Stimulated activated CD4-positive, alpha-beta T cell treated with anti-CD3 and anti-CD28 coated beads, Interleukin-2, amount 100 ng/mL, for 48 hours (primary cell): ENCODE measurements at places on chromosomes 5 and 9.
A peak's percentile ranks its signal among the peaks of the same experiment; 100 is the strongest.

GRCh38 chr9:81588148-81588871 is 101.0 kb downstream of the TLE1 start:
- DNase-seq: no peak

- DNase-seq: no peak
Observed at GRCh38 chr5:169767938-169768337, 130.9 kb downstream of the DOCK2 start.

GRCh38 chr5:50990296-50990924 is 324.0 kb downstream of the PARP8 start:
- no peak for DNase-seq

DNA sequence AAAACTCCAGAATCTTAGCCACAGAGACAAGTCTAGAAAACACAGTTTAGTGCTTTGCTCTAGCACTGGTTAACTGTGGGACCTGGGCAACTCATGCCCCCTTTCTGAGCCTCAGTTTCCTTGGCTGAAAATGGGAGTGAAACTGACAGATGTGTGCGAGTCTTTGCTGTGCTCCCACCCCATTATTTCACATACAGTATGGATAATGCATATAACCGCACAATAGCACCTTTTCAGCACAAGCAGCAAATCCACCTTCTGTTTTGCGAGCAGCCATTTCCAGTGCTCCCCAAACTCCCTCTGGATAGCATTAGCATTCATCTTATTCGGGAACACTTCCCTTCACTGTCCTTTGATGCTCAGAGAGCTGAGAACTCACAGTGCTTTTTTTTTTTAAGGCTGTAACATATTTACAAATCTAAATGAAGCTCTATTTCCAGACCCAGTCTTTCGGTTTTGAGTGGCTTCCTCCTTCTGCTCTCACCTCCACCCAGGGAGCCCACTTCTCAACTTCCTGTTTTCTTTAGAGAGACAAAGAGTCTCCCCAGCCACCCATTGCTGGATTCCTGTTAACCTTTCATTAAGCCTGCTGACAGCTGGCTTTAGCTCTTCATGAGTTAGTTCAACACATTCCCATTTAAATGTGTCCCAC is 49.2 kb downstream of the TIMD4 start:
- DNase-seq: no peak

DNA sequence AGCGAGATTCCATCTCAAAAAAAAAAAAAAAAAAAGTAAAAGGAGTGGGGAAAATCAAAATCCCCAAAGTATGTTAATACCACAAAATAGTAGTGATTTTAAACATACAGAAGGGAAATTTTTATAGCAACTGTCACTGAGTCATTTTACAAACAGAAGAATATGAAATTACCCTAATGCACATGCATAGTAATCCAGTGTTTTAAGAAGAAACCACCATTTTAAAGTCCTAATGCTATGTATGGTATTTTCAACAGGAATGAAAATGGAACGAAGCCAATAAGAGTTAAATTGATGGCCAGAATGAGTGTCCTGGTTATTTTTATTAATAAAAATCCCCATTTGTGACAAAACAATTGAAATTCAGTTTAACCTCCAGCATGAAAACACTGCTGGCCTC is 26.7 kb upstream of the NXNL2 start:
- DNase-seq: no peak

GRCh38 chr9:78396087-78396486 is 99.2 kb downstream of the PSAT1 start:
- no peak for DNase-seq

DNA sequence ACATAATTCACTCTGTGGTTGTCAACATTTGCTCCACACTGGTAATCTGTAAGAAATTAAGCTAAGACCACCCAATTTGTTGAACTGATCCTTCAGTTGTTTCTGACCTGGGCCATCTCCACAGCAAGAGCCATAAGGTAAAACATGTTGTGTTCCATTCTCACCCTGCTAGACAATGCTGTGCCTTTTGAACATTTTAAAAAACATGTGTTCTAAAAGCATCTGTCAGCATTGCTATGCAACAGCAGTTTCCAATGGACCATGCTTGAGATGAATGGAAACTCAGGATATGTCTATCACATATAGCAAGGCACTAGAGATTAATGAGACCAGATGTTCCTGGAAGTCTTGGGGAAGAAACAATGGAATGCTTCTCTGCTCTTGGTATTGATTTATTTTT is 455.1 kb upstream of the RGMB start:
- no peak for DNase-seq

DNA sequence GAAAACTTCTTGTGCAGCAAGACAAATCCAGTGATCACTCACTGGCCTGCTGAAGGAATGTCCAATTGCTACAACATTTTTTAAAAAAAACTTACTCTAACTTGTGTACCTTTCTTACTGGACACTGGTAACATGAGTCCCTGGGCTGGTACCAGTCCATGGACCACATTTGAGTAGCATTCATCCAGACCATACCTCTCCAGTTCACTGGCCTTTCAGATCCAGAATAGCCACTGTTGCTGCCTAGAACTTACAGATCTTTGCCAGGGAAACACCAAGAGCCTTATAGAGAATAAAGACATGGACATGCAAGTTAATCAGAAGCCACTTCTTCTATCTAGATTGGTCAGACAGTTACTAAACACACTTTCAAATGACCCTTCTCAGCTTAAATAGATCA is 185.3 kb downstream of the TLE4 start:
- DNase-seq: no peak

- DNase-seq: no peak
Observed at GRCh38 chr9:89662718-89663613, 58.2 kb downstream of the GADD45G start.

GRCh38 chr5:66694036-66694435 is 97.8 kb downstream of the MAST4 start:
- DNase-seq: no peak

DNA sequence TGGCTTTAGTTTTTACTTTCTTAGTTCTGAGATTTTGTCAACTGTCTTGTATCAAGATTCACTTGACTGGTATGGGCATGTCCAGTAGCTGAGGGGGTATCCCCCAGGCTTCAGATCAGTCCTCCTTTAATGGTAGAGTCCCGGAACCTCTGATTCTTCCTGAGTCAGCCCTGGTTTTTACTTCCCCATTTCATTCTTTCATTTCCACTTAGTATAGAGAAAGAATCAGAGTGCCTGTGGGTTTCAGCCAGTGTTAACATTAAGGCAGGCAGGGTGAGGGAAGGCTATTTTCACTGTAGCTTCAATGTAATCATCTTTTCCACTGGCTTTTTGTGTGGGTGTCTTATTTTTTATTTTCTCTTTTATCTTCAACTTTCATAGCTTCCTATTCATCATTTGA is 8.3 kb upstream of the COMMD10 start:
- no peak for DNase-seq

- DNase-seq: no peak
Observed at GRCh38 chr9:98558575-98558974, 150.2 kb downstream of the GABBR2 start.

GRCh38 chr9:95027914-95028852 is 289.3 kb downstream of the FANCC start:
- DNase-seq: no peak

GRCh38 chr5:68007451-68007850 is 208.1 kb upstream of the PIK3R1 start:
- no peak for DNase-seq

- DNase-seq: no peak
Observed at GRCh38 chr9:92966518-92966800, 19.1 kb downstream of the FGD3 start.

DNA sequence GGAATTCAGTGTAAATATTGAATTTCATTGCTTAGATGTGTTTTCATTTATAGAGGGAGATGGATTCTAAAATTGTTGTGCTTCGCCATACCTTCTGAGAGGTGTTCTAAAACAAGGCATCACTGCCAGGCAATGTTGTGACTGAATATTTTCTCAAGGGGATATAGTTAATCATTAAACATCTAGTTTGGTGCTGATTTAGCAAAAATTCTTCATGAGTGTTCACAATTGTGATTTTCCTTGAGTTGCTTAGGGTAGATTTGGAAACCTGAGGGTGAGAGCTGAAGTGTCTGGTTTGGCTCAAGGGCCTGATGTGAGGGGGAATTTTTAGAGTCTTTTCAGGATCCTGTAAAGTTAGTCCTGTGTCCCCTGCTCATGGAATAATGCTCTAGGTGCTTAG is 104.5 kb downstream of the MAT2B start:
- DNase-seq: no peak

- no peak for DNase-seq
Observed at GRCh38 chr5:111425205-111425604, 87.1 kb downstream of the STARD4 start.

- DNase-seq: peak; percentile 3
Observed at GRCh38 chr9:37840560-37841194, 40.1 kb downstream of the DCAF10 start.

DNA sequence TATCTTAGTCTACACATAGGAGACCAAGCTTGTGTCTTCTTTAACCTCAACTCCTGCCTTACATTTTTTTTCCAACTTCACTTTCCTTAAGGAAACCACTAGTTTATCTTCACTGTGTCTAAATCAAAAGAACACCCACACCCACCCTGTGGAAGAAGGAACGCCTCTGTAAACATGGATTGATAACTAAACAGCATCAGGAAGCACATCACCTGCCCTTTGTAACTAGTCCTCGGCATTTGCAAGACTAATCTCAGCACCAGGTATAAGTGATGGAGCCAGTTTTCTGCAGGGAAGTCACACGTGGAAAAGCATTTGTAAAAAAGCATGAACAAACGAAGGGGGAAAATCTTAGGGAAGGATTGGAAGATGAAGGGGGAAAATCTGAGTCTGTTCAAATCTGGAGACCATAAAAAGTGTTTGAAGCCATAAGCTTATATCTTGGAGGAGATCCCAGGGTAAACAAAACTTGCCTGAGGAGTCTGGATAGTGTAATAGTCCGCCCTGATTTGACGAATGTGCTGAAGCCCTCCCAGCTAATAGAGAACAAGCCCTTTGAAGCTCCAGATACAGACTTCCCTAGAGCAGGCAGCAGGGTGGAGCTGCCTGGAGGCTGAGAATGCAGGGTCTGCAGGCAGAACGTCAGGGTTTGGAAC is 117.3 kb upstream of the LHFPL2 start:
- DNase-seq: no peak
